ENCODE measurements at places on chromosomes 7 and 10.

- DNase-seq, result no peak
These were observed 555 bp downstream of the PHF14 start for GRCh38 chr7:10973942-10974911.

DNA sequence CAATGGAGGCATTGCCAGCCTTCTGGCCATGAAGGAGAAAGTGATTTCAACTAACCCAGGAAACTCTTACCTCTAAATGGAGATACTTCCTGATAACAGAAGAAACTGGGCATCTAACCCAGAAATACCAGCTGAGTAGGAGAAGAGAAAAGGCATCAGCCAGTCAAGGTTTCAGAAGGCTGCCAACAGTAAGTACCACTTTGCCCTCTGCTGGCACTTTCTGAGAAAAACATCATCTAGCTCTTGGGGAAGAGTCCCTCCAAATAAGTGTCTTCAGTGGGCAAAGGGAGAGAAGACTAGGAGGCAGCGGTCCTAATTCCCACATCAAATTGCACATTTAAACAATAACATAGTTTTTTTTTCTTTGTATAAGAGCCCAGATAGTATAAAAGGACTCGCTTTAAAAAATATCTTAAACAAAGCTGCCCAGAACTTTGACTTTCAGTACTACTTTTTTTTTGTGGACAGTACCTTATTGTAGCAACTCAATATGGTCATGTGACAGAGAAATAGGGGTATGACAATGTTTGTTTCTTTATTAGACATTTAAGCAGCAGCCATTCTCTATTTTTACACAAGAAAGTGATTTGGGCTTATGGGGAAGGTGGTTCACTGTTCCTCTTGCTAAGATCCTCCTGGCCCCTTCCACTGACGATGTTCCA lies 157.3 kb downstream of the CTTNBP2 start:
- DNase-seq, result no peak

GRCh38 chr7:6248581-6248980 lies 23.8 kb downstream of the CYTH3 start:
- DNase-seq, result no peak

DNA sequence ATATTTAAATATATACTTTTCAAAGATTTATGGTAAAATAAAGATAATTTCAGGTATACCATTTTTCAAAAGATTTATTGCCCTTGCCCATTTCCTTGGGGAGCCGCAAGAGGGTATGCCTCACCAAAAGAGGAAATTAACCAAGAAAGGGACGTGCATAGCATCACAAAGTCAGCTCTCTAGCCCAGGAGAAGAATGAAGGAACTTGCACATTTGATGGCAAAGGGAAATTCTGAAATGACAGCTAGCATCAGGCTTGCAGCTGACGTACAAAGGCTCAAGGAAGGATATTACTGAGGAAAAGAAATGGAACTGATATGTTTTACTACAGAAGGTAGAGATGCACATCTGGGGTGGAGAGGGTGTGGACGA lies 93.6 kb upstream of the RSU1 start:
- no peak for DNase-seq

DNA sequence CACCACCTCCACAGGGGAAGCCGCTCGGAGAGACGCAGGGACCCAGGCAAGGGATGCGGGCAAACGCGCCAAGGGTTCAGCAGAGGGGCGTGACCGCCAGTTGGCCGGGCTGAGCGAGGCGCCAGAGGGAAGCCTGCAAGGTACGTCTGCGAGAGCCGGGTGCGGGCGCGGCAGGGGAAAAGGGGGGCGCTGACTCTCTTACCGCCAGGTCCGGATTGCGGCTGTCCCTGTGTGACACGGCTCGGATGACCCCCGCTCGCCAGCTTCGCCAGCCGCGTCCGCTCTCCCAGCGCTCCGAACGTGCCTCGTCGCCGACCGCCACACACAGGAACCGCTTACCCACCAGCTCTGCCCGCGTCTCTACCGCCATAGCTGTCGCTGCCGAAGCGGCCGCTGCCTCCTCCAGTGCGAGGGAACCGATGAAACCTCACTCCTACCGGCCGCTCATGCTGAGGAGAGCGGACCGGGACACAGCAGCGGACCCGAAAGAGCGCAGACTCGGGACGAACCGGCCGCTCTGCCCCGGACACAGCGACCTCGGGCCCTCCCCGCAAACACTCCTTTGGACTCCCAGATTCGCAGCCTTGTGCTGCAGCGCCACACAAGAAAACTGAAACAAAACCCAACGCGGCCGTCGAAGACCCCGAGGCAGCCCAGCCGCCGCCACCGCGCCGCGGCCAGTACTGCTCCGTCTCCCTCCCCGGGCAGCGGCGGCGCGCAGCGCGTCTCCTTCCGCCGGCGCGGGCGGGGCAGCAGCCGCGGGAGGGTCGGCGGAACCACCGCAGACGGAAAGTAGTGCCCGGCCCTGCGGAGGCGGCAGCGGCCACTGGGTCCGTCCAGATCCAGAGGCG lies at the start of gene JMJD1C:
Gene JMJD1C, minus strand, starts transcription at position 685 of the 851 bp plus-strand sequence. Its CDS starts 315 bp downstream, at position 370.
- DNase-seq, result no peak

GRCh38 chr7:98234429-98235147 lies 17.4 kb downstream of the TECPR1 start:
- no peak for DNase-seq

GRCh38 chr7:45073786-45074527 lies 14.8 kb downstream of the NACAD start:
- no peak for DNase-seq

DNA sequence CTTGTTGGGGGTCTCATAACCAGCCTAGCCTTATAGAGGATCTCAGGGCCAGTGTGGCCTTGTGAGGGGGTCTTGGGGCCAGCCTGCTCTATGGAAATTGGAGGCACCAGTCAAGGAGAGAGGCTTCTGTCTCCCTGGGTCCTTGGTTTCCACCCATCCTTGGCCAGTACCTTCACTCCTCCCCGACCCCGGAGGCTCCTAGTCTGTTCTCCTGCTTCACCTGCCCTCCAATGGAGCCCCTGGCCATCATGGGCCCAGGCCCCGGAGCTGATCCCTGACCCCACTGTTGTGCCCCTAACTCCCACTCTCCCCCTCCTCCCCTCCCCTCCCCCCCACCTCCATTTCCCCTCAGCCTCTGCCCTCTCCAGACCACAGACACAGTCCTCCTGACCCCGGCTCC lies 29.7 kb downstream of the RASGEF1A start:
- DNase-seq, result no peak

- no peak for DNase-seq
These were observed 16.3 kb downstream of the MBL2 start for GRCh38 chr10:52756295-52756694.

DNA sequence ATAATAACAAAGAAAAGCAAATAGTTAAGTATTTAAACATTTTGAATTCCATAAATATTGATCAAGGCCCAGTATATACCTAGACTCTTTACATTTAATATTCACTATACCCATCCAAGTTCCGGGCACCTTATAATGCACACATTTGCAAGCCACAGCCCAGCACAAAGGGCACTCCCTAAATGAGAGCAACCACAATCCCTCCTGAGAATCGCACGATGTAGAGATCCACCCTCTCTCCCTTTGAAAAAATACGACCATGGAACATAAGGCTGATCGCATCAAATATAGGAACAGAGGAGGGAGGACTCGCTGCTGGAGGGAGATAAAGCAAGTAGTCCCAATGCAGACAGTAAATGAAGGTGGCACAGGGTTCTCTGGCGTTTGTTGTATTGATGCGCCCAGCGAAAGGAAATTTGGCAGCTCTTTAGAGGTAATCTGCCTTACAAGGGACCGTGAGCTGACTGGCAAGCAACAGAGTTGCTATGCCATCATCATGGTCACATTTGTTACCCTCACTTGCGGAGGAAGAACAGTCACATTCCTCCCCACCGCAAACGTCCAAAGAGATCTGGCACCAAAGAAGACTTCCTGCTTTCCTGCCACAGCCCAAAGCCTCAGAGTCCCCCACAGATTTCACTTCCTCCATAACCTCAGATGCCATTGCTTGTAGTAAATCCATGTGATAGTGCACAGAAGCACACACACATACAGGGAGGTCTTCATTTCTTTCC lies 16.1 kb upstream of the TAS2R40 start:
- no peak for DNase-seq

- DNase-seq, result no peak
These were observed 5.4 kb downstream of the COBL start for GRCh38 chr7:51311166-51311565.

GRCh38 chr7:78487464-78487863 lies 688.9 kb downstream of the PHTF2 start:
- no peak for DNase-seq

GRCh38 chr7:17593819-17594419 lies 295.5 kb downstream of the AHR start:
- DNase-seq, result no peak

DNA sequence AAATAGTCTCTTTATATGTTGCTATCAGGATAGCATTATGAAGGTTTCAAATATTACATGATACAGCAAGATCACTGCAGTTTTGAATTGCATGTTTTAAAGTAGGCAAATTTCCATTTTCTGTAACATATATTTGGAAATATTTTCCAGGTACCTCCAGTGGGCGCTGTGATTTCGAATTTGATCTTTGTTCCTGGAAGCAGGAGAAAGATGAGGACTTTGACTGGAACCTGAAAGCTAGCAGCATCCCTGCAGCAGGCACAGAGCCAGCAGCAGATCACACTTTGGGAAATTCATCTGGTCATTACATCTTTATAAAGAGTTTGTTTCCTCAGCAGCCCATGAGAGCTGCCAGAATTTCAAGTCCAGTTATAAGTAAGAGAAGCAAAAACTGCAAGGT lies 299.0 kb downstream of the MALRD1 start:
- no peak for DNase-seq

DNA sequence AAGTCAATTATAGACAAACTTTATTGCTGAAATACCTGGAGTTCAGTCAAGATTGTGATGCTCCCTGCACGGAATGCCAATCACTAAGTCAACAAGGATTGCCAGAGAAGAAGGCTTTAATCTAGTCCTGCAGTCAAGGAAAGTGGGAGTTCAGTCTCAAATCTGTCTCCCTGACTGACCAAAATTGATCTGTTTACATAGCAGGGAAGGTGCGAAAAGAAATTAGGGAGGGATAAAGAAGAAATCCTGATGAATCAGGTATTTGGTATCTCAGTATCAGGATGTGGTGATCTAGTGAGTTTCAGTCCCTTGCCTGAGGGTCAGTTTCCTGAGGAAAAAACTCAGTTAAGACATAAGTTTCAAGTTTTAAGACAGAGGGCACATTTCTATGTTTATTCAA lies 2.1 kb upstream of the AKR1D1 start:
- no peak for DNase-seq

- DNase-seq, result no peak
These were observed 38.1 kb downstream of the UBE2H start for GRCh38 chr7:129914536-129915272.

GRCh38 chr10:44988957-44989585 lies 10.5 kb upstream of the DEPP1 start:
- DNase-seq, result no peak

DNA sequence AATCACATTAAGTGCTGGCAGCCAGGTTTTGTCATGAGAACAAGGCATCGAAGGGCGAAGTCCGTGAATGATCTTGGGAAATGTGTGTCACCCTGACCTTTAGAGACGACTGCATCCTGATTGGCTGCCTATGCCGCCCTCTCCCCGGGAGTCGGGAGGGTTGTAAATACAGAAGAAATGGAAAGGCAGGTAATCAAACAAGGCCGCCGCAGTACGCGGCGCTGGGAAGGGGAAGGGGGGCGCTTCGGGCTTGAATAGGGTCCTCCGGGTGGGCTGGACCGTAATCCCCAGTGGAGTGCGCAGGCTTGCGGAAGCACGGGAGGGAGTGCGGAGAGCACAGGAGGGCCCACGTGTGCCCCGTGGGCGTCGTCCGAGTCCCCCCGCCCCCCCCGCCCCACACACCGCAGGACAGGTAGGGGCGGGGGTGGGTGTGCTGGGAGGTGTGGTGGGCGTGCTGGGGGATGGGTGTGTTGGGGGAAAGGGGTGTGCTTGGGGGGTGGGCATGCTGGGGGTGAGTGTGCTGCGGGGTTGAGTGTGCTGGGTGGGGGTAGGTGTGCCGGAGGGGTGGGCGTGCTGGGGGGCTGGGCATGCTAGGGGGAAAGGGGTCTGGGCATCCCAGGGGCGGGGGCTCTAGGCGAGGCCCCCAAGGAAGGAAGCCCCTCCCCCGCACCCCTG lies 169.4 kb downstream of the ARHGAP12 start:
- no peak for DNase-seq

DNA sequence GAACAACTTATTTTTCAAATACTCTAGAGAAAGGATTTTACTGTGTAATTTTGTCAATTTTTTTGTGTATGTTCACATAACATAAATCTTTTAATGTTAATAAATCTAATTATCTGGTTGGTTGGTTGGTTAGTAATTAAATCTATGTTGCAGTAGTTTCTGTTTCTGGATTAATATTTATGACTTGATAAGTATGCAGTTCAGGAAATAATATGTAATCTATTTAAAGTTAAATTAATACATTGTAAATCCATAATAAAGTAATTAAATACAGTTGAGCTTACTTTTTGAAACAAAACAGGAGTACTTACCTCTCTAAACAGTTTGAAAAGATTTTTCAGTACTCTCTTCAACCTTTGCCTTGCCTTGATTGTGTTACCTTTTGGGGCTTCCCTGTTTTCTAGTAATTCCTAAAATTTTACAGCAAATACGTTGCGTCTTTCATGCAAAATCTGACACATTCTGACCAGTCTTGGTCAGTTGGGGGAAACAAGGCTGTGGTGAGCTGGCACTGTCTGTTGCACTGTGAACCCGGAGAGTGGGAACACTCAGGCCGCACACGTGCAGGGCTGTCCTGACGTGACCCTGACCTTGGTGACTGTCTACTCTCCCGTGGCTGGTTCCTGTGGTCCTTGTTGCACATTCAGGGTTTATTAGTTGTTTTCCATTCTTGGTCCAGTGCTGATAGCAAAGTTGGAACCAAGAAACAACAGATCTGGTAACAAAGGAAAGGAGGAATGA lies 45.6 kb upstream of the FGL2 start:
- no peak for DNase-seq

- no peak for DNase-seq
These were observed 332.7 kb upstream of the MAGI2 start for GRCh38 chr7:79786187-79786586.

- DNase-seq, result no peak
These were observed 35.3 kb downstream of the MTPAP start for GRCh38 chr10:30313579-30314350.

GRCh38 chr7:30038196-30038980 lies 10.2 kb downstream of the PLEKHA8 start:
- DNase-seq, result no peak

- no peak for DNase-seq
These were observed 366.1 kb upstream of the BMPER start for GRCh38 chr7:33539198-33539597.

DNA sequence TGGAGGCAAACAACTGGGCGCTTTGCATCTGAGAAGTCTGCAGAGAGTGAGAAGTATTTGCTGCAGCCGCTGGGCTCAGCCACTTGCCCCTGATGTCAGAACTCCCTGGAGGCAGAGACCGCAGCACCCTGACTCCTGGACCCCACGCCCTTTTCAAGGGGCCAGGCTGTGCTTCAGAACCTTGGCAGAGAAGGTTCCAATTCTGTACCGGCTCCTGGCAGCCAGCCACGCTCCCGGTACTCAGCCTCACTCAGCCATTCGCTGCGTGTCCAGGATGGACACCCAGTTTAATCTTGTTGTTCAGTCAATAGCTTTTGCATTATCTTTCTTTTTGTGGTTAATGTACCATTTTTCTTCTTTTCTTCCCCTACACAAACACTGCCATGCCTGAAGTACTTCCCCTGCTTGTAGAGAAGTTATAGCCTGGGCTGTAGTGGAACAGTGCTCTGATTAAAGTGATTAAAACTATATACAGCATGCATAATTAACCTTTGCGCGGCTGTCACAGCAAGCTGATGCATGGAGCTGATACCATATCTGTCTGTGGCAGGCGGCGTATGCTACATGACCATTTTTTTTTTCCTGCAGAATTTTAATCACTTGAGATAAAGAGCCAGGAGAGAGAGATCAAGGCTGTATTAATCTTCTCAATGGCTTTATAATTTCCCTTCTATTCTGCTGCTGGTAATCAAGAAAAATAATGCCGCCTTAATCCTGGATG lies 578.5 kb downstream of the SDK1 start:
- no peak for DNase-seq

Data from cortex of kidney (tissue), 1 donor.